ENCODE measurements at places on chromosomes 6 and 20. TPM values are rescaled to one million over a fixed set of nuclear protein-coding genes. Genes with fewer than 3 reads are reported as not detected.

- DNase-seq, result no peak
These were observed 123.2 kb downstream of the RIN2 start for GRCh38 chr20:19881080-19881840.

DNA sequence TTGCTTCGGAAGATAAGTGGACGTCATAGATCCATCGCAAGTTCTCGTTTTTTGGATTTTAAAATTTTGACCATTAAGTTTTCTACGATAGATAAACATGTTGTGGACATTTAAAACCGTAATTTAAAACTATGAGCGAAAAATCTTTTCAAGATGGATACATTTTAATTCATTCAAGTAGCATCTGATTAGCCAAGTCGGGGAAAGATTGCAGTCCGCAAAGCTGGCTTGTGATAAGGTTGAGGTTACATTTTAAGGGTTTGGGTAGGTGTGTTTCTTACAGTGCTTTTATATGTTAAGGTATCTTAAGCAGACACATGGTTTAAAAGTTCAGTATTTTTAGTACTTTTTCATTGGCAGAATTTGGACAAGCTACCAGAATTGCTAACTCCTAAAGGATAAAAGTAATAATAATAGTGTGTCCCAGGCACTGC is 1.2 kb downstream of the WTAP start:
- DNase-seq, result no peak

DNA sequence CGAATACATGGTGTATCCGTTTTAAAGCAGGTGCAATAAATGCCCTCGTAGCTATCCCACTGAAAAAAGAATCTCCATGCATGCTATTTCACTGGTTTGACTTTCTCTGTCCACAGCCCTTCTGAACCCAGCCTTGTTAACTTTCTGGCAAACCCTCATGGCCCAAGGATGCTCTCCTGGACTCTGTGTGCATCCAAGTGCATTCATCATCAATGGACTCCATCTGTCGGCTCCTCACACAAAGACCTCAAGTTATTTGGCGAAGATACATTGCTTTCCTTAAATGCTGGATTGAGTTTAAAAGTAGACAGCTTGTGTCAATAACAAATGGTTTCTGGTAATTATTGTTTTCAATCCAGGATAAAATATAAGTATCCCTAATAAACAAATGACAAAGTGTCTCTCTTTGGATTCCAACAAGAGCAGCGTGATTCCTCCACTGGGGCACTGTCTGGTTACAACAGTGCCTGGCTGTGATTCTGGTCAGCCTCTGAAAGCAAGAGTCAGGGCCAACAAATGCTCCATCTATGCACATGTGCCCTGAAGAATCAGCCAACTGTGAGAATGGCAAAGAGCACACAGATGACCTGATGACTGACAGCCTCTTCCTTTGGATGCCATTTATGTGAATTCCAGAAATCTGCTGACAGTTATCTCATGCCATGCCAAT is 55.7 kb downstream of the FYN start:
- DNase-seq, result no peak

DNA sequence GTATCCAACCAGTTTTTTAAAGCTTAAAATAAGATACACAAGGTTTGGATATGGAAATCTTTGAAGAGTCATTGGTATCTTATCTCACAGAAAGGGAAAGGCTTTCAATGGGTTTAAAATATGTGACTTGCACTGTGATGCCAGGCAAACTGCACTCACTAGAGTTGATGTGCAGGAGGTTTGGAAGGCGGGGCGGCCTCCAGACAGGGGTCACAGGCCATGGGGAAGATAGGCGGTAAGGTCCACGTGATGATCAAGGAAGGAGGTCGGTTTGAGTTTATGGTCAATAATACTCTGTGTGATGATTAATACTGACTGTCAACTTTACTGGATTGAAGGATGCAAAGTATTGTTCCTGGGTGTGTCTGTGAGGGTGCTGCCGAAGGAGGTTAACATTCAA is 9.5 kb upstream of the RAMACL start:
- DNase-seq, result no peak

DNA sequence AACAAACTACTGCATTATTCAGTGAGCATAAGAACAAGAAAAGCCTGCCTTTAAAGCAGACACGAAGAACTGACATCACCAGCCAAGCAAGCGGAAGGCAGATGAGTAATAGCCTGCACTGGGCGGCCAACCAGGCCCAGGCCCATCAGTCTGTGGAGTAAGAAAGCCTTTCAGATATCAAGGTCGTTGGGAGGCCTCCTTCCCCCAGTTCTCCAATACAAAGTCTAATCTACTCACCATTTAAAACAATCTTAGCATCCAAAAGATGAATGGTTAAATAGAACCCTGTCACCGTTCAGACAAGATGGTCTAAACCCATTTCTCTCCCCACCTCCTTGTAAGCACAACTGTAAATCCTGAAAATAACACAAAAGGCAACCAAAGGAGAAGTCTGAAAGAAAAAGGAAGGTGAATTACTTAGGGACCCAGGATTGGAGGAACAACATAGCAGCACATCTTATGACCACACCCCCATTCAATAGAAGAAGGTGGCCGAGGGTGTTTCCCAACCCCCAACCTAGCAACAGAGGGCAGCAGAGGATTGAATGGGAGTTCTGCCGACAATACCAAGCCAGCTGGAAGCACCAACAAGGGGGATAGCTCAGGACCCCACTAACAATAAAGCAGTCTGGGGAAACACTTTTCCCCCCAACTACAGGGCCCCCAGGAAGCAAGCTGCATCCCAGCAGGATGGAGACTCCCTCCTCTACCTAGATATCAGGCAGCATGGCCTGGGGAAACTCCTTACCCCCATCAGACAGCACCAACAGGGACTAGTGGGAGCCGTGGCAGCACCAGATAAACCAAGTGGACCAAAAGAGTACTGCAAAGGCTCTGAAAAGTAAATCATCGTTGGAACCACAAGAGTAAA is 67.9 kb downstream of the ZHX3 start:
- no peak for DNase-seq

DNA sequence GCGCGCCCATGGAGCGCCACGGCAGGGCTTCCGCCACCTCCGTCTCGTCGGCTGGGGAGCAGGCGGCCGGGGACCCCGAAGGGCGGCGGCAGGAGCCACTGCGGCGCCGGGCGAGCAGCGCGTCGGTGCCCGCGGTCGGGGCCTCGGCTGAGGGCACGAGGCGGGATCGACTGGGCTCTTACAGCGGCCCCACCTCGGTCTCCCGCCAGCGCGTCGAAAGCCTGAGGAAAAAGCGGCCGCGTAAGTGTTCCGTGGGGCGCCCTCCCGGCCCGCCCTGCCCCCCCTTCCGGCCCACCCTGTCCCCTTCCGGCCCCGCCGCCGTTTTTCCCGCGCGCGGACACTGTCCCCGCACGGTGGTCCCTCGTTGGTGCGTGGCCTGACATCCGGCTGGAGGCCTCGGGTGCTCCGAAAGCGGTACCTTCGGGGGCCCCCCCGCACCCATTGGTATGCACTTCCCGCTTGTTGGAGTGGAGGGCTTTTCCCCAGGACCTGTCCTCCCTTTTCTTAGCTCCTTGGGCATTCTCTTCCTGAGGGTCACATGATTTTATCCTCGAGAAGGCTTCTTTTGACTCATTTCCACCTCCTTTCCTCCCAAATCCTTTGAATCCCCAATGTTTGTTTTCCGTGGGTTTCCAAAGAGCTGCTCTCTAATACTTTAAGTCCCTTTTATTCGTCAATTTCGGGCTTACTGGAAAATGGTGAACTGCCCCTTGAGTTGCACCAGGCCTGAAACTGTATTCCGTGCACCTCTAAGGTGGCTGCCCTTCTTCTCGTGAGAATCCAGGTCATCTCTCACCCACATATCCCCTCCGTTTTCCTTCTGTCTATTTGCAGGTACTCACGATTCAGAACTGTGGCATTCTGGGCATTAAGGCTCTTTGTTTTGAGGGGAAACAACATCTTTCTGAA is 556 bp downstream of the PANK2 start:
- peak; percentile 63 for DNase-seq

GRCh38 chr6:160041608-160042007 is 72.7 kb downstream of the IGF2R start:
- DNase-seq, result no peak

DNA sequence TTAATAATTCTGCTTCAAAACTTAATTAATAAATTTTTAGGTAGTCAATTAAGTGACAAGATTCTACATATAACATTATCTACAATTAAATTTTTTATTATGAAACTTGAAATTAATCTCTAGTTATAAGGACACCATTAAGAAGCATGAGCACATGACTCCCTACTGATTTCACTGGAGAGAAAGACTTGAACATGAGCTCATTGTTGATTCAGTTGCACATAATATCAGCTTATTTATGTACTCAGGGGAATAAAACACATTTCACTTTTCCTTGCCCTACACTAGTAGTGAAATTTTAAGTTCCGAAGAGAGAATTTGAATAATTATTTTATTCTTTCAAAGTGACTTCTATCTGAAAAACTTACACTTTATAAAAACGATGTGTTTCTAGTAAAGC is 370.2 kb upstream of the EPHA7 start:
- no peak for DNase-seq

DNA sequence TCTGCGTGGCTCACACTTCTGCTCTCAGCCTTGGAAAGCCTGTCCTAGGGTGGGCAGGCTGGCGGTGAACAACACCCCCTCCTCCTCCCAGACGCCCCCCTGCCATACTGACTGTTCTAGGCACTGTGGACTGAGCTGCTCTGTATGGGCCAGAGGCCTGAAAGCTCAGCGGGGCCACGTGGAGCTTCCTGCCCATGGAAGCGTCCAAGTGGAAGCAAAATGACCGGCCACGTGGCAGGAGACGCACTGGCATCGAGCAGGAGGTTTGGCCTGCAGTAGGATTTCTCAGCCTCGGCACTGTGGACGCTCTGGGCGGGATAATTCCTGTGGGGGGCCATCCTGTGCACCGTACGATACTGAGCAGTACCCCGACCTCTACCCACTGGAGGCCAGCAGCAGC is 88.7 kb downstream of the GRM4 start:
- DNase-seq, result no peak

- no peak for DNase-seq
These were observed 402 bp downstream of the OSBPL2 start for GRCh38 chr20:62238569-62239277.

DNA sequence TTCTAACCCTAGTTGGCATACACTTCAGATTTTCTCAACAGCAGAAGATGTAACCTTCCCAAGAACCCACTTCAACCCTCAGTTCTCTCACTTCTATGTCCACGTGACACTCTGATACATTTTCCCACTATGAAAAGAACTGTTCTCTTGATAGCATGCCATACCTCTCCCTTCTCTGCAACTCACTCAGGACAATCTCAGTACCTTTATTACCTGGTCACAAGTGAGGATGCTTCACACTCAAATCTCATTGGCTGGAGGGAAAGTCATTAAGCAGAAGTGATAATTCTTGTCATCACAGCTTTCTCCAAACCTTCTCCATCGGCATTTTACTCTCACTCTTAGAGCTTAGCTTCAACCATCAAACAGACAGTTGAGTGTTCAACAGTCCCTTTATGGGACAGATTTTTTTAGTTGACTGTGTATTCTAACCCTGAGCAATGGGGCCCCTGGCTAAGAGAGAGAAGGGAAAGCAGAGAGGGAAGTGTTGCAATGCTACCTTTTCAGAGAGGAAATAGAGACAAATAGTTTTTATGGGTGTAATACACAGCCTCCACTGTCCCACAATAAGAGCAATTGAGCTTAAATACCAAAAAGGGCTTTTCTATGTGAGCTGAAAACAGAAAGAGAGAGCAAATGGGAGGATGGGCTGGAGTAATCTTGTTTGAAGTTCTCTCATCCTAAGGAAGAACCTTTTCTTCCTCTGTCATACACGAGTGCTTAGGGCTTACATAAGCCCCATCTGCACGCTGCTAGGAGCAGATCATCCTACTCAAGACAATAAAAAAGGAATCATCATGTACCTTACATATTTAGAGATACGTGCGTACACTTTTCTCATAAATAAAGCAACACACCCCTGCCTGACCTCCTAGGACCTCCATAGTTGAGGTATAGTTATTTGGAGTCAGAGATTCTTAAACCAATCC is 16.0 kb downstream of the HLA-DPA1 start:
- no peak for DNase-seq

DNA sequence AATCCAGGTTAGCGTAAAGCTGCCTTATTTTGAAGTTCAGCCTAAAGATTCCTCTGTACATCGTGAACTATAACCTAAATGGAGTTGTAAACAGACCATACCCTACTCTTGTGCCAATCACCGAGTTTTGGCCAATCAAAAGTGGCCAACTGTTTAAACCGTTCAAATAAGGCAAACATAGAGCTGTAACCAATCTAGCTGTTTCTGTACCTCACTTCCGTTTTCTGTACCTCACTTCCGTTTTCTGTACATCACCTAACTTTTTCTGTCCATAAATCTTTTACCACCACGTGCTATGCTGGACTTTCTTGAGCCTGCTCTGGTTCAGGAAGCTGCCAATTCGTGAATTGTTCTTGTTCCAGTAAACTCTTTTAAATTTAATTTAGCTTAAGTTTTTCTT is 39.7 kb downstream of the LBP start:
- no peak for DNase-seq

DNA sequence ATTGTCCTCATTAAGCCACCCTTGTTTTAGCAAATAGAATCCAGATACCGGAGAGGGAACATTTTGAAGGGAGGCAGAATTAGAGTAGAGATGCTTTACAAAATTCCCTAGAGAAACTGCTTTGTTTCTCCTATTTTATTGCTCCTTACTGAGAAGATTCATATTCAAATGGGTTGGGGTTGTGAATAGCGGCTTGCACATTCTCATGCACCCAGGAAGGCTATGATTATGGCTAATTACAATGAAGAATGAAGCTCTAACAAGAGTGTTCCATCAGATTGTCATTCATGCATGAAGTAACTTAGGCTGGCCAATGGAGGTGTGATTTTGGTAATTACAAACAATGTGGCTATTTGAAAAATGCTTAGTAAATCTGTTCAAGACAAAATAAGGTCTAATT is 129.6 kb downstream of the PACRG start:
- no peak for DNase-seq

- peak; percentile 76 for DNase-seq
These were observed 122.2 kb downstream of the FYN start for GRCh38 chr6:111750753-111751673.

DNA sequence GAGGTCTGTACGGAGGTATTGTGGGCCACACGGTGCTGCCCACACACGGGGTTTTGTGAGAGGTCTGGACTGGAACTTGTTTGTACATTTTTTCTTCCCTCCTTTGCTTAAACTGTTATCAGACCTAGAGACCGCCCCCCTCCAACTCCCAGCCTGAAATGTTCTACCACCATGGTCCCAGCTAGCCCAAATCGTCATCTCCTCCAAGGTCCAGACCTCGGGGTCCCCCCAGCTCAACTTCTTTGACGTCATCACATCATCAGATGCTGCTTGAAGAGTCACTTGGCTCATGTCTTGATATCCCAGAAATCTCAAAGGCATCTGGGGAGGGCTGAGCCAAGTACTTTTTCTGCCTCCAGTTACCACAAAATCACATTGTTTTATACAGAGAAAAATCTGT is 2.8 kb upstream of the CCDC170 start:
- no peak for DNase-seq

GRCh38 chr6:116672306-116672705 is 3.7 kb upstream of the ZUP1 start:
- DNase-seq, result no peak

Gene DDO
- not detected for total RNA-seq

Gene PACSIN1
- 0.07 TPM for total RNA-seq

Gene TREML2
- total RNA-seq, result 12.2 TPM

Gene MEP1A
- not detected for total RNA-seq

Gene GTSF1L
- total RNA-seq, result not detected

Gene PSORS1C2
- not detected for total RNA-seq

Gene RNASET2
- total RNA-seq, result 75.6 TPM

Gene TRIM10
- total RNA-seq, result 0.19 TPM

Gene PKIG
- total RNA-seq, result 4.6 TPM

Measured in activated naive CD4-positive, alpha-beta T cell treated with anti-CD3 and anti-CD28 coated beads for 36 hours (primary cell).